Activated T-helper 17 cell treated with anti-CD3 and anti-CD28 coated beads, Interleukin-2, amount 50 U/mL, for 72 hours (primary cell): ENCODE measurements at places on chromosomes 13 and 19.

DNA sequence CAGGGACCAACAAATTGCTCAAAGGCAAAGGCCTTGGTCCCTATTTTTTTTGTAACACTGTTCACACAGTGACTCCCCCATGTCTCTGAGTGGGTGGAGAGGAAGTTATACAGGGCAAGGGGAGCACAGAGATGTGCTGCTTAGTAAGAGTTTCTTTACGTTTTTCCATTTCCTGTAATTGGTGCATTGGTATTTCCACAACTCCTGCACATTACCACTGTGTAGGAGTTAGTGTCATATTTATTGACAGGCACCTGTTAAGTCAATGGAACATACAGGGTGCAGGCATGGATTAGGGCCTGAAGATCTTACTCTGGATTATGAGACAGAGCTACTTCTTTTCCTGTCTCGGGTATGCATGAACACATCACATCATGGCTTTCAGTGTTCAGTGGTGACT, 45.2 kb downstream of the SOX21 start:
- H3K4me3 ChIP-seq, result peak overlapping the region; percentile 57
- peaks cover 7% of the 10 kb centered on the region for H3K36me3 ChIP-seq
- peaks cover 18% of the 10 kb centered on the region for H3K4me1 ChIP-seq
- peak overlapping the region; percentile 84 for H3K27ac ChIP-seq

DNA sequence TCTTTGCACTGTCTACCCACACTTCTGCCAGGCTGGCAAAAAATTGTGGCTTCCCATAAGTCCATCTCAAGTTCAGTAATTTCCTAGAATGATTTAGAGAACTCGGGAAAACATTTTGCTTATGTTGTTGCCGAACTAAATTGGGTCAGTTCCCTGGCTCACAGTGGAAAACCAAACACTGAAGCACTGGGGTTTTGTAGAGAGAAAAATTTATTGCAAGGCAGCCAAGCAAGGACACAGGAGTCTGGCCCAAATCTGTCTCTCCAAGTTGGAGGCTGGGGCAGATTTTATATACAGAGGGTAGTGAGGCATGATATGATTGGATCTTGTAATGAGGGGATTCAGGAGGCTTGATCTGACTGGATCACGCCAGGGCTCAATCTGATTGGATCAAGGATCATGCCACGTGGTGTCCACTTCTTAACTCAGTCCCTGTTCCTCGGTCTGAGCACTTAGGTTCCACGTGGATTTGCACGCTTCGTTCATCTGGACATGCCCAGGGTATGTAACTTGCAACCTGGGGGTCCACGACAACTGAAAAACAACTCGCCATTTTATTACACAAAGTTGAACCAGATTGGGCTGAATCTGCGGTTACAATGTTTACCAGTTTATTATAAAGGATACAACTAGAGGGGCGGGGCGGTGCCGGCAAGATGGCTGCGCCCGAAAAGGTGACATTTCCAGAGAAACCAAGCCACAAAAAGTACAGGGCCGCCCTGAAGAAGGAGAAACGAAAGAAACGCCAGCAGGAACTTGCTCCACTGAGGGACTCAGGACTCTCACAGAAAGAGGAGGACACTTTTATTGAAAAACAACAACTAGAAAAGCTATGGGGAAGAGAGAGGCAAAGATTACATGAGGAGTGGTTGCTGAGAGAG, 7.3 kb downstream of the CD209 start:
- H3K4me3 ChIP-seq, result no peak overlapping the region
- no peak for ATAC-seq
- peaks cover 4% of the 10 kb centered on the region for H3K4me1 ChIP-seq
- no peak overlapping the region for H3K27ac ChIP-seq
- no peaks in the 10 kb centered on the region for H3K36me3 ChIP-seq

- peaks cover 4% of the 10 kb centered on the region for H3K4me1 ChIP-seq
- ATAC-seq, result no peak
- peak overlapping the region; percentile 76 for H3K4me3 ChIP-seq
- peak overlapping the region; percentile 48 for H3K27ac ChIP-seq
- H3K27me3 ChIP-seq, result no peaks in the 10 kb centered on the region
- no peaks in the 10 kb centered on the region for H3K36me3 ChIP-seq
These were observed 22.8 kb downstream of the KCTD15 start for GRCh38 chr19:33819506-33819879.

GRCh38 chr13:43994999-43995859, 115.5 kb downstream of the LACC1 start:
- ATAC-seq, result no peak
- H3K4me3 ChIP-seq, result no peak overlapping the region
- H3K4me1 ChIP-seq, result no peaks in the 10 kb centered on the region
- no peaks in the 10 kb centered on the region for H3K36me3 ChIP-seq
- H3K27ac ChIP-seq, result no peak overlapping the region

DNA sequence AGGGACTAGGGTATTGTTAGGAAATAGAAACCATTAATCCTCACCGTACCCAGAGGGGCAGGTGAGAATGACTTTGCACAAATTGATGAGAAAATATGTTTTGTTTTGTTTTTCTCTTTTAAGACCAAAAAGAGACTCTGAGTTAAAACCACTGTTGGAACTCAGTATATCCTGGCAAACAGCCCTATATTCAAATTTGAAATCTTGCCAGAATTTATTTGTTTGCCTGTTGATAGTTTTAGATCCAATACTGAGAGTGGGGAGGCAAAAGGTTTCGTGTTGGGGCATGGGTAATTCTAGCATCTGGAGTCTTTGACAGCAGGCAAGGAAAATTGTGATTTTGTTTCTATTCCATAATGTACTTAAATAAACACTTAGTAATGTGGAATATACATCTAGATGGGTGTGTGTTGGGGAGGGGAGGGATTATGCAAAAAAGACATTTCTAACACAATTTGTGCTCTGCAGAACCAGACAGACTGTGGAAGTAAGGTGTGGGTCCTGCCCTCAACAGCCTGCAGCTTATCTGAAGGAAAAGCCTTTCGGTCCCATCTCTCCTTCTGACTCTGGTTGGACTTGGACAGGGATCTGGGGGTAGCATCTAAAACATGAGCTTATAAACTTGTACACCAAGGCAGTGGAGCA, 190.7 kb downstream of the OXGR1 start:
- H3K4me1 ChIP-seq, result no peaks in the 10 kb centered on the region
- no peak for ATAC-seq
- peaks cover 7% of the 10 kb centered on the region for H3K27me3 ChIP-seq
- no peak overlapping the region for H3K4me3 ChIP-seq
- no peaks in the 10 kb centered on the region for H3K36me3 ChIP-seq
- no peak overlapping the region for H3K27ac ChIP-seq

GRCh38 chr13:60155978-60156377, 7.8 kb downstream of the DIAPH3 start:
- ATAC-seq, result no peak
- H3K27me3 ChIP-seq, result peaks cover under 1% of the 10 kb centered on the region
- H3K4me1 ChIP-seq, result peaks cover 7% of the 10 kb centered on the region
- no peaks in the 10 kb centered on the region for H3K36me3 ChIP-seq
- no peak overlapping the region for H3K27ac ChIP-seq
- no peak overlapping the region for H3K4me3 ChIP-seq

DNA sequence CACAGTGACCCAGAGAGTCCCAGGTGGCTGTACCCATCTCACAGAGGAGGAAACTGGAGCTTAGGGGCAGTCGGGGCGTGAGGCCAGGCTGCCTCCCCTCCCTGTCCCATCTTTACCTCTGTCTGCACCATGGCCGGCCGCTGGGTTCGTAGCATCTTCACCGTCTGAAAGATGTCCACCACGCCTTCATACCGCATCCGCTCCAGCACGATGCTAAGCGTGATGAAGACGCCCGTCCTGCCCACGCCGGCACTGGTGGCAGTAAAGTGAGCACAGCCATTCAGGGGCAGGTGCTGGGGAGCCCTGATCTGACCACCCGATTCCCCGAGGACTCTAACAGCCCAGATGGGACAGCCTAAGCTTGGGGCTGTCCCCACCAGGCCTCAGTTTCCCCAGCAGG, 132.8 kb downstream of the PTPRS start:
- no peaks in the 10 kb centered on the region for H3K4me1 ChIP-seq
- H3K36me3 ChIP-seq, result no peaks in the 10 kb centered on the region
- H3K27me3 ChIP-seq, result no peaks in the 10 kb centered on the region
- H3K4me3 ChIP-seq, result no peak overlapping the region

GRCh38 chr19:7879111-7879807, 5.1 kb upstream of the PRR36 start:
- ATAC-seq, result peak; percentile 12
- no peaks in the 10 kb centered on the region for H3K4me1 ChIP-seq
- no peaks in the 10 kb centered on the region for H3K27me3 ChIP-seq
- H3K4me3 ChIP-seq, result no peak overlapping the region

- H3K4me1 ChIP-seq, result peaks cover 28% of the 10 kb centered on the region
- H3K27me3 ChIP-seq, result no peaks in the 10 kb centered on the region
- H3K4me3 ChIP-seq, result peak overlapping the region; percentile 87
- peak overlapping the region; percentile 99 for H3K27ac ChIP-seq
- H3K36me3 ChIP-seq, result peaks cover 6% of the 10 kb centered on the region
These were observed 135.2 kb downstream of the TSHZ3 start for GRCh38 chr19:31214086-31214485.

GRCh38 chr13:97329331-97329730, 104.6 kb upstream of the RAP2A start:
- H3K27me3 ChIP-seq, result no peaks in the 10 kb centered on the region
- H3K4me1 ChIP-seq, result peaks cover 26% of the 10 kb centered on the region
- H3K27ac ChIP-seq, result no peak overlapping the region
- no peak overlapping the region for H3K4me3 ChIP-seq

DNA sequence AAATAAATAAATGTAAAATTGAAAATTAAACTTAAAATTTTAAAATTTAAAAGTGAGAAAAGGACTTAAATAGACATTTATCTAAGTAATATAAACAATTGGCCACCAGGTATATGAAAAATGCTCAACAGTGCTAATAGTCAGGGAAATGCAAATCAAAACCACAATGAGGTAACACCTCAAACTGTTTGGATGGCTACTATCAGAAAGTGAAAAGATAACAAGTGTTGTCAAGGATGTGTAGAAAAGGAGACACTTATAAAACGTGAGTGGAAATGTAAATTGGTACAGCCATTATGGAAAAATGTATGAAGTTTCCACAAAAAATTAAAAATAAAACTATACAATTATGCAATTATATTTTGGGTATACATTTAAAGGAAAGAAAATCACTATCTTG, 752.2 kb downstream of the EFNB2 start:
- H3K4me1 ChIP-seq, result no peaks in the 10 kb centered on the region
- no peaks in the 10 kb centered on the region for H3K36me3 ChIP-seq
- no peak overlapping the region for H3K4me3 ChIP-seq
- no peak overlapping the region for H3K27ac ChIP-seq
